ENCODE measurements at places on chromosomes 6 and 20. TPM values are rescaled to one million over a fixed set of nuclear protein-coding genes. Genes with fewer than 3 reads are reported as not detected.

SLC22A1 gene
- 0.32 TPM for total RNA-seq

XKR7 gene
- not detected for total RNA-seq

RGS17 gene
- total RNA-seq = 1.3 TPM

RIPOR3 gene
- 29.3 TPM for total RNA-seq

SLC17A3 gene
- not detected for total RNA-seq

TUBB2B gene
- 5.2 TPM for total RNA-seq

HDGFL1 gene
- total RNA-seq = not detected

NKAIN4 gene
- not detected for total RNA-seq

CBLN4 gene
- not detected for total RNA-seq

STMND1 gene
- total RNA-seq = not detected

ZNF831 gene
- total RNA-seq = not detected

RAB44 gene
- under 0.01 TPM for total RNA-seq

ISM1 gene
- total RNA-seq = 0.64 TPM

SAPCD1 gene
- total RNA-seq = 1.3 TPM

TNNC2 gene
- total RNA-seq = 0.32 TPM

GRM1 gene
- total RNA-seq = not detected

MEP1A gene
- not detected for total RNA-seq

OARD1 gene
- total RNA-seq = 4.7 TPM

GPX5 gene
- total RNA-seq = not detected

SCUBE3 gene
- total RNA-seq = 10.0 TPM

DLGAP4 gene
- total RNA-seq = 15.5 TPM

C2 gene
- total RNA-seq = 1.3 TPM

ANKRD66 gene
- total RNA-seq = not detected

EYA4 gene
- under 0.01 TPM for total RNA-seq

GSTA2 gene
- total RNA-seq = not detected

BTN1A1 gene
- total RNA-seq = not detected

PAQR8 gene
- 3.2 TPM for total RNA-seq

SMIM8 gene
- total RNA-seq = 4.8 TPM

MUC22 gene
- total RNA-seq = not detected

CFB gene
- 3.5 TPM for total RNA-seq

NAPB gene
- 9.5 TPM for total RNA-seq

TMEM14C gene
- total RNA-seq = 120 TPM
